ENCODE measurements at places on chromosomes 3 and 15. TPM values are rescaled to one million over a fixed set of nuclear protein-coding genes. Genes with fewer than 3 reads are reported as not detected.

Gene SEMA5B
- not detected for total RNA-seq

Gene CDHR4
- 1.2 TPM for total RNA-seq

Gene RAB8B
- 39.4 TPM for total RNA-seq

Gene GOLGA8S
- total RNA-seq = under 0.01 TPM

Gene LRRC49
- 6.7 TPM for total RNA-seq

Gene LNP1
- 6.0 TPM for total RNA-seq

Gene NLGN1
- total RNA-seq = 2.3 TPM

Gene OCA2
- under 0.01 TPM for total RNA-seq

Gene IMPG2
- 1.2 TPM for total RNA-seq

Gene CLEC3B
- not detected for total RNA-seq

Gene ERC2
- 0.98 TPM for total RNA-seq

Gene TOPAZ1
- not detected for total RNA-seq

Gene FANCD2
- total RNA-seq = 6.3 TPM

Gene SEC11A
- 109 TPM for total RNA-seq

Gene ALG3
- 29.1 TPM for total RNA-seq

Gene CIB1
- total RNA-seq = 17.3 TPM

Gene NPHP3
- 53.8 TPM for total RNA-seq
